HepG2 (cell line): ENCODE measurements at places on chromosomes 2 and 18. TPM values are rescaled to one million over a fixed set of nuclear protein-coding genes. Genes with fewer than 3 reads are reported as not detected.

GRCh38 chr2:118442996-118443553, 354.8 kb downstream of the INSIG2 start:
- no peaks in the 10 kb centered on the region for H3K27me3 ChIP-seq
- no peaks in the 10 kb centered on the region for H3K36me3 ChIP-seq
- no peak overlapping the region for H3K27ac ChIP-seq
- no peak overlapping the region for H3K4me3 ChIP-seq

DNA sequence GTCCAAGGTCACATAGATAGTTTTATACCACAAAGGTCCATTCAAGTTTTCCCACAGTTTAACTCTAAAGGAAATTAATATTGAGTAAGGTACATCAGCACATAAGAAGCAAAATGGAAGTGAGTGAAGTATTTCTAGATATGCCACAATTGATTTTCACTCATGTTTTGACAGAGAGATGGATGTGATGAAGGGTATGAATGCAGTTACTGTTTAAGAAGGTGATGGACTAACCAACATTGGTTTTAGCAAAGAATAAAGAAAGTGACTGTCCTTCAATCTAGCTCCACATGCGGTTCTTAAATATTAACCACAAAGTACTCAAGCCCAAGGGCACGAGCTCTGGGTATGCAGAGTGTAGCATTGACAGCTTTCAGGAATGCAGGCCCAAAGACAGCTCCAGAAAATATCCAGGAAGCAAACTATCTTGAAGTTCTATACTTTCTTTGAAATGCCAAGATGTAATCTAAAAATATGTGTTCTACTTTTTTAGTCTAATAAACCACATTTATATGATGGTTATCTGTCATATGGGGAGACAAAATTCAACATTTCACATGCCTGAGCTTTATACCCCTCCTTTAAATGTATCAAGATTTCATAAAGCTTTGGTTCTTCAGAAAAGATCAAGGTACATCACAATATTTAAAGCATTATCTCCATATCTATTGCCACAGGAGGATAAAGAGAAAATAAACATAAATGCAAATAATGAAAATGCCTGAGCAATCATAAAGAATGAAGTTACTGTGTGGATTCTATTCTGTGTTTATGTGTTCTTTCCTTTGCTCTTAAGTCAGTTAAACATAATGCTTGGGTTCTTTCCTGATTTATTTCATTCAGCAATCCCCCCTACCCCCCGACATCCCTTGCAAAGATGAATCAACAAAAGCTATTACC, 6.7 kb upstream of the SCN1A start:
- no peaks in the 10 kb centered on the region for H3K27me3 ChIP-seq
- DNase-seq, result peak; percentile 100
- H3K4me3 ChIP-seq, result peak overlapping the region; percentile 42; the same call in 1 of the 2 replicates
- H3K4me1 ChIP-seq, result peaks cover 94% of the 10 kb centered on the region

GRCh38 chr18:42719221-42719620, 396.3 kb downstream of the RIT2 start:
- no peaks in the 10 kb centered on the region for H3K4me1 ChIP-seq
- H3K4me3 ChIP-seq, result no peak overlapping the region
- no peak overlapping the region for H3K27ac ChIP-seq
- H3K27me3 ChIP-seq, result no peaks in the 10 kb centered on the region

WDPCP gene
- 4.6 and 5.2 TPM in 2 replicates for total RNA-seq

COL4A4 gene
- not detected in 2 replicates for total RNA-seq

- no peak overlapping the region for H3K4me3 ChIP-seq
- DNase-seq, result no peak
These were observed 303.4 kb upstream of the NCKAP5 start for GRCh38 chr2:133871545-133872209.

ABCB11 gene
- total RNA-seq, result not detected in 2 replicates

DNA sequence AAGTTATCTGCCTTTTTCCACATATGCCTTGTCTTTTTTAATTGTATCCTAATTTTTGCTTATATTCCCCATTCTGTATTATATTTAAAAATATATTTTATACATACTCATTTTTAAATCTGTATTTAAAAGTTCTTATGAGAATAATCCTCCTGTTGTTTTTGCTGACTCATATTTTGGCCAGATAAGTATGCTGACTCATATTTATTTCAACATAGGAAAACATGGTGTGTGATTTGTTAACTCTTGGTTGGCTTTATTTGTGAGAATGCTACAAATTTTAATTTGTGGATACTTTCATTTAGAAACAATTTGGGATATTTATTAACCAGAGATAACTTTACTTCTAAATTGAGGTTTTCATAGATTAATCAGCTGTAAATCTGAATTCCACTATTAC, 587.7 kb downstream of the CPS1 start:
- no peaks in the 10 kb centered on the region for H3K27me3 ChIP-seq
- no peak overlapping the region for H3K4me3 ChIP-seq
- H3K36me3 ChIP-seq, result no peaks in the 10 kb centered on the region

DNA sequence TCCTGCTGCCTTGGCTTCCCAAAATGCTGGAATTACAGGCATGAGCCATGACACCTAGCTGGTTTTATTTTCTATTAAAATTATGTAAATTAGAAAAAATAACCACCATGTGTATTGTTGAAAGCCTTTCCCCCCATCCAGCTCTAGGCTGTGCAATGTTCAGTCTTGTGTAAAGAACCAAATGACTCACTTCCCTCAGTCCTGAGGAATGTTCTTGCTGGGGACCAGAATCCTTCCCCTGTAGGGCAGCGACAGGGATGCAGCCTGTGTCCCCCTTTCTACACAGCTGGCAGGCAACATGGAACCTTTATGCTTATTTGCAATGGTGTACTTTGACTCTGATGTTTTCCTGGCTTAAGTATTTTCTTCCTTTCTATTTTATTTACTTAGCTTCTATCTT, 29.4 kb downstream of the AOX1 start:
- H3K27me3 ChIP-seq, result no peaks in the 10 kb centered on the region
- no peaks in the 10 kb centered on the region for H3K36me3 ChIP-seq
- DNase-seq, result peak; percentile 68
- H3K27ac ChIP-seq, result no peak overlapping the region
- H3K4me3 ChIP-seq, result no peak overlapping the region

ARID5A gene
- total RNA-seq, result 8.0 and 9.5 TPM in 2 replicates

DNA sequence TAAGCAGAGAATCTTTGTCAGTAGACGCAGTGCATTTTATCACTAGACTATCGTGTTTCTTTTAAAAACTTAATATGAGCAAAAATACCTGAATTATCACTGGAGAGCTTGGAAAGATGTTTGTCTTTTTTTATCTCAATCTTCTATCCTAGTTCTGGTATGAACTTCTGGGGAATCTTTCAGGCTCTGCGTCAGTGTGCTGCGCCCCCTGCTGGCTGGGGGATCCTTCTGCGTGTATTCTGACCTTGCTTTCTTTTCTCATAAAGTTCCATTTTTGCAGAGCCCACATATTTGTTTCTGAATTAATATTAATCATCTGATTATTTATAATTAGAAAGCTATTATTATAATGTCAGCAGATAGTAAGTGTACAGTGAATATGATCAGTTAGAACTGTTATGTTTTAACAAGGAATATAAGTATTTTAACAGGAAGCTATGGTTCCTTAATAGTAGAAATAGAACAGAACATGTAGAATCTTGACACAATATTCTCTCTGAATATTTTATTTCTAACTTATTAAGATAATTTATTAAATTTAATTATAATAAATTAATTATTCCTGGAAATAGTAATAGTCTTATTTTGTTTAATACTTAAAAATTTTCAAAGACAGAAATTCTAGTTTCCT, 945.0 kb upstream of the CRIM1 start:
- H3K4me3 ChIP-seq, result no peak overlapping the region
- no peaks in the 10 kb centered on the region for H3K4me1 ChIP-seq
- no peaks in the 10 kb centered on the region for H3K36me3 ChIP-seq
- H3K27ac ChIP-seq, result no peak overlapping the region

DNA sequence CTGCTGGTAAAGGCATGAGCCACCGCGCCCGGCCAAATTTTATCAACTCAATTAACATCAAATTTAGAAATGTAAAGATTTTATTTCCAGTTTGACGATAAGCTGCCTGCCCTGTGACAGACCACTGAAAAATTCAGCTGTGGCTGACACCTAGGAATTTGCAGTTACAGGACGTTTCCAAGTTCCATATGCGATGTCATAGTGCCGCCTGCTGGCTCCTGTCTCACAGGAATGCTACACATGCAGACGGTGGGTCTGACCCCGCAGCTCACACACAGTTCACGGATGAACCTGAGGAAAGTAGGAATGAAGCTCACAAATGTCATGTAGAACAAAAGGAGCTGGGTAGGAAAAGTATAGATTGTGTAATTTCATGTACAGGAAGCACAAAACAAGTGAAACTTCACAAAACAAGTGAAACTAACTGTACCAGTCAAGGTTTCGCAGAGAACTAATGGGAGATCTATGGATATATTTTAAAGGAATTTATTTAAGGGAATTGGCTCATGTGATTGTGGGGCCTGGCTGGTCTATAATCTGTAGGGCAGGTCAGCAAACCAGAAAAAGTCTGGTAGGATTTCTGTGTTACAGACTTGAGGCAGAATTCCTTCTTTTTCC, 13.2 kb upstream of the SEH1L start:
- H3K4me1 ChIP-seq, result peaks cover 57% of the 10 kb centered on the region
- H3K36me3 ChIP-seq, result no peaks in the 10 kb centered on the region
- no peak overlapping the region for H3K27ac ChIP-seq
- DNase-seq, result peak; percentile 82

GRCh38 chr2:139492131-139492680, 712.0 kb upstream of the NXPH2 start:
- DNase-seq, result no peak
- no peaks in the 10 kb centered on the region for H3K4me1 ChIP-seq
- no peaks in the 10 kb centered on the region for H3K27me3 ChIP-seq
